ENCODE measurements at places on chromosomes 16 and 17.

- no peak for DNase-seq
Observed at GRCh38 chr16:4597174-4597573, 17.5 kb downstream of the UBALD1 start.

- no peak for DNase-seq
Observed at GRCh38 chr16:66525396-66526180, 24.3 kb downstream of the TK2 start.

DNA sequence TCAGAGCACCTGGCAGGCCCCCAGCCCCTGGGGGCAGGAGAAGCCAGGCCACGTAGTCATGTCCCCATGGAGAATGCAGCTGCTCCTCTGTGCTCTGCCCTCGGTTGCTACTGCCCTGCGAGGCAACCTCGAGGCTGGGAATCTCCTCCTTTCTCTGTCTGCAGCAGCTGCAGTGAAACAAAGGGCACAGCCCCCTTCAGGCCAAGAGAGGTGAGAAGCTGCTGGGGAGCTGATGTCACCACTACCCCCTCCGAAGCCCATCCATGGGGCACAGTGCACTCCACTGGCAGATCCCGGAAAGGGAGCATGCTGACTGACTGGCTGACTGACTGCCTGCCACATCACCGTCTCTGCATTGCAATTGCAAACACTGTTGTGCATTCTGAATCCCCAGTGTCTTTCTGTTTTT lies 103.7 kb downstream of the GRIN2A start:
- no peak for DNase-seq

DNA sequence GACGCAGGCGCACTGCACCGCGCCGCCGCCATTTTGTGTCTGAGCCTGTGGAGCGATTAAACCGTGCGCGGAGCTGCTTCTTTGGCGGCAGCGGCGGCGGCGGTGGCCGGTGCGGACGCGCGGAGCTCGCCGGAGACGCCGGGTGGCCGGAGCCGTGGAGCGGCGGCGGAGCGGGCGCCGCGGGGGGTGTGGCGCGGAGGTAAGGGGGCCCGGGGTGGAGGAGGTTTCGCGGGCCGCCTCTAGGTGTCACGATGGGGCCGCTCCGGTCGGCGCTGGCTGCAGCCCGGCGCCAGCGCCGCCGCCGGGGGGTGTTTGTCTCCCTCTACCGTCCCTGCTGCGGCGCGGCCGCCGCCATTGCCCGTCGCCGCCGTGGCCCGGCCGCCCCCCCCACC lies at the start of gene CTCF:
TSS of gene CTCF (plus strand) at position 1 of the 392 bp plus-strand sequence. CDS start 48,307 bp downstream, outside the sequence.
- DNase-seq: no peak

GRCh38 chr17:732067-732901 lies at the start of gene TLCD3A:
TLCD3A (plus strand) TSS chr17:732596; CDS start chr17:732648, 52 bp downstream.
- no peak for DNase-seq

DNA sequence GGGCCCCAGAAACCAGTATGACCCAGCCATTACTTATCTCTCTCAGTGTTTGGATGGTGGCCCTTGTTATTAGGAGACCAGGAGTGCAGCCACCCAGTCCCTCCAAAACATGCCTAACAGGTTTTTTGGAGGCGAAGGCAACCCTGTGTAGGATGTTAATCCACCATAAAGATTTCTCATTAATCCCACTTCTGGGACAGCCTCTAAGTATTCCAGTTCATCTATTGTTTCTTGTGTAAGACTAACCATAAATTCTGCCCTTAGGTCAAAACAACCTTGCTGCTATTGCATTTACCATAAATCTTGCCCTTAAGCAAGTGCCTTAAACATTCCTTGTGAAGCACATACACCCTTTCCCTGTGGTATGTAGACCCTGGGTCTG lies 21.5 kb upstream of the OR1F1 start:
- no peak for DNase-seq

- DNase-seq: no peak
Observed at GRCh38 chr17:81462506-81463125, 50.0 kb downstream of the ACTG1 start.

DNA sequence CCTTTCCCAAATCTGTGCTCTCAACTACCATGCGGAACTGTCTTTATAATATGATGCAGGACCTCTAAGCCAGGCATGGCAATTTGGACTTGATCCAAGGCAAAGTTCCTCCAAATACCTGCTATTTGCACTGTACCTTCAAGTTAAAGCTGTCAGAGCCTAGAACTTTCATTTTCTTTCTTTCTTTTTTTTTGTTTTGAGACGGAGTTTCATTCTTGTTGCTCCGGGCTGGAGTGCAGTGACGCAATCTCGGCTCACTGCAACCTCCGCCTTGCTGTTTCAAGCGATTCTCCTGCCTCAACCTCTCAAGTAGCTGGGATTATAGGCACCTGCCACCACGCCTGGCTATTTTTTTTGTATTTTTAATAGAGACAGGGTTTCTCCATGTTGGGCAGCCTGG lies 51.7 kb downstream of the ARHGAP27 start:
- DNase-seq: no peak

DNA sequence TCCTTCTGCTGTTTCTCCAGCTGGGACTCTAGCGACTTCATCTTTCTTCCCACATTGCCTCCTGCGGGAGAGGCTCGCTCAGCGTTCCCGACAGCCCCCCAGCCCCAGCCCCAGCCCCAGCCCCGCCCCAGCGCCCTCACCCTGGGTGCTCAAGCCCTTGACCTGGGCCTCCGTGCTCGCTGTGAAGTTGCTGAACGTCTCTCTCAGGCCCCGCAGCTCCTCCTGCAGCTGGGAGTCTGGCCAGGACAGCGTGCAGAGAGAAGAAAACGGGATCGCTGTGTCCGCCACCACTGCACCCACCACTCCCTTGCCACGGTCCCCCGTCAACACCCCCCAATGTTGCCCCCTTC lies 2.4 kb downstream of the ASGR1 start:
- no peak for DNase-seq

DNA sequence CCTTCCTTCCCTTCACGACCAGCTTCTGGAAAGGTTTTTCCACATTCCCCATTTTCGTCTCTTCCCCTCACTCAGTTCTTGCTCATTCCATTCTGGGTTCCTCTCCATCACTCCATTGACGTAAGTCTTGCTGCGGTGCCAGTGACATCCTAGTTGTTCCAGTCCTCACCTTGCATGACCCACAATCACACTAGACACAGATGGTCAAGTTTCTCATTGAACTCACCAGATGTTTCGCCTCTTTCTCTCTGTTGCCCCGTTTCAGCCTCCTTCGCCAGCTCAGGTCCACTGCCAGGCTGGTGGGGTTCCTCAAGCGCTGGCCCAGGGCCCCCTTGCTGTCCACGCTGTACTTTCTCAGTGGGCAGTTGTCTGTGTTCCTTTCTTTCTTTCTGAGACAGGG lies 43.4 kb downstream of the CCDC42 start:
- no peak for DNase-seq

DNA sequence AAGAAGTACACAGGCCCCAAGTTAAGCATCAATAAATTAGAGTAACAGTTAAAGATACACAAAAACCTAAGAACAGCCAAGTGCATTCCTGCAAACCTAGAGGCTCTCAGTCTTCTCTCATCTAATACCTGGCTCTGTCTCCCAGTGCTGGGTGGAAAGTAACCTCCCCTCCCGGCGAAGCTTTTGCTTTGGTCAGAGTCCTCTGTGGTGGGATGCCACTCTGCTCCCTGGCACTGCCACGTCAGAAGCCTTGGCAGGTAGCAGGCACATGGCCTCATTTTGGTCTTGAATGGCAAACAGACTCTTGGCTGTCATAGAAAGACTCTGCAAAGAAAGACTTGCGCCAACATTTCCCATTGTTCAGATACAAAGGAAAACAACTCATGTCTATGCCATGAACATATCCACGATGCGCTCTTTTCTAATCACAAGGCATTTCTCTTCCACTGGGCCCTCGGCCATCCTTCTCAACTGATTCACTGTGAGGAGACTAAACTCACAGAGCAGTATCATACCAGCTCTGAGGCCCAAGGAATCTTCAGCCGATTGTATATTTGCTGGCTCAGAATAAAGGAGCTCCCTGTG lies 21.2 kb downstream of the MTHFSD start:
- DNase-seq: no peak

DNA sequence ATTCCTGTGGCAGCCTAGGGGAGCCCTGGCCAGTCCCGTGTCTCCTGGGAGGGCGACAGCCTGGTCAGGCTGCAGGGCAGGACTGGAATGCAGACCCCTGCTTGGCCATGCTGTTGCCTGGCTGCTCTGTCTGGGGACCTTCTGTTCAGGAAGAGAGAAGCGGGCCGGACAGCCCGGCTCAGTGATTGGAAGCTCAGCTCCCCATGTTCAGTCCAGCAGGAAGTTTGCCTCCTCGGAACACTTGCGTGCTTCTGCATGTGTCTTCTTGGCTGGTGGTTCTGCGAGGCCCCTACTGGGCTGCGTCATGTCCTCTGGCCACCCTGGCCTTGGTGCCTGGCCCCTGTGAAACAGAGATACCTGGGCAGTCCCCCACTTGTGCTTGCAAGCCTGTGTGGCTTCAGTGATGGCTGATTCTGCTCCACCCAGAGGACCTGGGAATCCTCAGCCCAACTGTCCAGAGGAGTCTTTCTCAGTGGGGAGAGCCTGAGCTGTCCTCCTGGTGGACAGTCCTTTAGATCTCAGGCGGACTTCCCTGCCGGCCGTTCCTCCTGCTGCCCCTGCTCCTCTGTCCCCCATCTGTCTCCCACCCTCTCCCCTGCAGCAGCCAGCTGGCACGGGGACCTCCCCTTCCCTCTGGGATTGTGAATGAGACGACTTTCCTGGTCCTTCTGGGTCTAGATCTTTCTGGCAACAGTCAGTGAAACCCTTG lies 279.5 kb downstream of the SEC14L1 start:
- DNase-seq: no peak

GRCh38 chr17:15482476-15482875 lies 15.1 kb upstream of the CDRT4 start:
- no peak for DNase-seq

DNA sequence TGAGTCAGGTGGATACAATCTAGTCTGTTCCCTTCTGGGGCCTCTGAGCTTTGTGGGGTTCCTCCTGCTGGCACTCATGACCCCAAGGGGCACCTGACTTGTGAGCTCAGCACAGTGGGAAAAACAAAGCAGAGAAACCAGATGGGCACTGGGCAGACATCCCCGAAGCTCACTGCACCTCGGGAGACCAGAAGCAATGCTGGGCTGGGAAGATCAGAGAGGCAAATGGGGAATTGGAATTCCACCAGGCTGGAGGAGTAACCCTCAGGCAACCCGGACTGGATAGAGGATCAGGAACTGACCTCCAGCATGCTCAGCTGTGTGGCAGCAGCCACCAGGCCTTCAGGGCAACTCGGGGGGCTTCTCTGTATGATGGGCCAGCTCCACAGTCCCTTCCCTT lies 50.3 kb downstream of the ABCC12 start:
- DNase-seq: no peak
